NCI-H2081 (cell line): ENCODE measurements at places on chromosomes 12 and 14.

GRCh38 chr12:91271185-91271584 lies 88.6 kb upstream of the DCN start:
- no peak for DNase-seq

GRCh38 chr12:2323532-2324255 lies 270.9 kb downstream of the CACNA1C start:
- DNase-seq: no peak

- DNase-seq: no peak
Measured at GRCh38 chr12:64876388-64877071, 52.1 kb downstream of the TBC1D30 start.

DNA sequence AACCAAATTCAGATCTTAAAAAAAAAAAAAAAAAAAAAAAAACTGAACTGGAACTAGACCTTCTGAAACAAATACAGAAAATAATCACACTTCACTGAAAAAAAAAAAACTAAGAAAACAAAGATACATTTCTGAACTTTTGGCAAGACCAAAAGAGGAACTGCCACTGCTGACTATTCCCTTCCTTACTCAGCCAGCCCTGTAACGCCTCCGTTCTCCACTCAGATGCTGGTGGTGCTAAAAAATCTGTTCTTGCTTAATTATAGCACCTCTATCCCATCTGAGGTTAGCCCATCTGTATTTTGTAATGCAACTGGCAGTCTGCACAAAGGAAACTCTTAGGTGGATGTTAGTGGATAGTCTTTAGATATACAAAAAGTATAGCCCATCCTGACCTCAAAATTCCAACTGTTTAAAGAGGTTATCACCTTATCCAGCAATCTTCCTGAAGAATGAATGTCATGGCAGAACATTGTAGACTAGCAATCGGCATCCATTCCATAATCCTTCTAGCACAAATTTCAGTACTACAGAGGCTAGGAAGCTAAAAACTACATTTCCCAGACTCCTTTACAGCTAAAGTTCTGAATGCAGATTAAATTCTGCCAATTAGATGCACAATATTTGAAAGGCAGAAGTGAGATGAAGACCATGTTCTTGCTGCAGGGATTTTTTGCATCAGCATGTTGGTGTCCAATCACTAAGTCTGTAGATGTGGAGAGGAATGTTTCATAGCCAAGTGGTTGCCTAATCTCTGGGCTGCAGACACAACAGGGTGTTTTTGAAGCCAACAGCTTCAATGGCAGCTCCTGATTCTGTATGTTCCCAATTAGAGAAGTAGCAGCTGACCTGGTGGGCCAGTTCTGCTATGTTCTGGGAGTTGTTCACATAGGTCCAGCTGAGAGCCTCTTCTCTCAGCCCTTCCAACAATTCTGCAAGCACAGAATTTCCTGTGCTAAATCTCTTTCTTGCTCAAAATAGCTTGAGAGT lies 5.7 kb downstream of the MAP3K9 start:
- no peak for DNase-seq
